ENCODE measurements at places on chromosomes 13 and 19.

GRCh38 chr19:32373585-32374295 is 28.3 kb downstream of the ZNF507 start:
- DNase-seq: no peak

DNA sequence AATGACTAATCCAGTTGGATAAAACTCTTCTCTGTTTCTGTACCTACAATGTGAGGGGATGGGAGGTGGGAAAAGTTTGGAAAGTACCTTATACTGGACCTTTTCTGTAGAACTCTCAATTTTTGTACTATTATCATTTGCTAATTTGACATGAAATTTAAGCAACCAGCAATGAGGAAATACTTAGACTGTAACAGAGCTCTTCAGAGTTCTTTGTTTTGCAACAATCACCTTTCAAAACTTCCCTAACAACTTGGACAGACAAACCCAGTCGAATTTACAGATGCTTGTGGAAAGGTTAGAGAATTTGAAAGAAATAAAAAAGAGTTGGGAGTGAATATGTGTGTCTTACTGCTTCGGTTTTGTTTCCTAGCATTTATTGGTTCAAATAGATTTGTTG is 16.8 kb downstream of the KBTBD7 start:
- DNase-seq: no peak

- DNase-seq: no peak
Measured at GRCh38 chr13:30873499-30873898, 32.6 kb upstream of the MEDAG start.

DNA sequence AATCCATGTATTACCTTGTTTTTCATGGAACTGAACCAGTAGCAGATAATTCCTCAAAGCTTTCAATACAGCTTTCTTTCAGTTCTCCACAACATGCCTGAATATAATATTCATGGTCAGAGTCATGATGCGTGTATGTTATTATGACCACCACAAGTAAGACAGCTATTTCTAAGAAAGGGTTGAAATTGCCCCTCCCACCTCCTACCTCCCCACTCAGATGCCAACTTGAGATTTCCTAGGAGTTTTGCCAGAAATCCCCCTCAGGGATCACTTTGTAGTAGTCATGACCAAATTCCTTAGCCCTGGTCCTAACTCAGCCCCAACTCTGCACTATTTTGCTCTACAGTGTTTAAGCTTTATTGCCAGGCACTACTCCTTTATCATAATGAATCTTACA is 69.9 kb upstream of the RAP2A start:
- DNase-seq: no peak

- no peak for DNase-seq
Measured at GRCh38 chr13:110161112-110161882, 145.7 kb downstream of the COL4A1 start.

DNA sequence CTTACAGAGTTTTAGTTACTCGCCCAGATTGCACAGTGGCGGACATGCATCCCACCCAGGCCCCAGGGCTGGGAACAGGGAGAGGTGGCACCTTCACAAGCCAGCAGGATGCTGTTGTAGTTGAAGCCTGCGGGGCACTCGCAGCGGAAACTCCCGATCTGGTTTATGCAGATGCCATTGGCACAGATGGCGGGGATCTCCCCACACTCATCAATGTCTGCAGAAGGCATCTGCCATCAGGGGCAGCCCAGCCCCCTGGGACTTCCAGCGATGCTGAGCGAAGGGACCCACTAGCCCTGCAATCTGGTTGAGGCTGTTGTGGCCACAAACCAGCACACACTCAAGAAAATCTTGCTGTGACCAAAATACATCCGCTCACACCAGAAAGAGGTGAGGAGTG is 44.6 kb downstream of the CCL25 start:
- no peak for DNase-seq

GRCh38 chr13:97879646-97880310 is 73.7 kb upstream of the IPO5 start:
- no peak for DNase-seq

GRCh38 chr19:46221152-46221551 is 8.4 kb upstream of the IGFL1 start:
- no peak for DNase-seq

GRCh38 chr13:21849323-21849722 is 178.4 kb downstream of the FGF9 start:
- DNase-seq: peak; percentile 23

GRCh38 chr13:51002736-51003135 is 93.1 kb downstream of the RNASEH2B start:
- DNase-seq: no peak

- DNase-seq: no peak
Measured at GRCh38 chr19:40666803-40667438, 23.5 kb downstream of the NUMBL start.

GRCh38 chr19:29540114-29540513 is 14.3 kb downstream of the VSTM2B start:
- DNase-seq: no peak

DNA sequence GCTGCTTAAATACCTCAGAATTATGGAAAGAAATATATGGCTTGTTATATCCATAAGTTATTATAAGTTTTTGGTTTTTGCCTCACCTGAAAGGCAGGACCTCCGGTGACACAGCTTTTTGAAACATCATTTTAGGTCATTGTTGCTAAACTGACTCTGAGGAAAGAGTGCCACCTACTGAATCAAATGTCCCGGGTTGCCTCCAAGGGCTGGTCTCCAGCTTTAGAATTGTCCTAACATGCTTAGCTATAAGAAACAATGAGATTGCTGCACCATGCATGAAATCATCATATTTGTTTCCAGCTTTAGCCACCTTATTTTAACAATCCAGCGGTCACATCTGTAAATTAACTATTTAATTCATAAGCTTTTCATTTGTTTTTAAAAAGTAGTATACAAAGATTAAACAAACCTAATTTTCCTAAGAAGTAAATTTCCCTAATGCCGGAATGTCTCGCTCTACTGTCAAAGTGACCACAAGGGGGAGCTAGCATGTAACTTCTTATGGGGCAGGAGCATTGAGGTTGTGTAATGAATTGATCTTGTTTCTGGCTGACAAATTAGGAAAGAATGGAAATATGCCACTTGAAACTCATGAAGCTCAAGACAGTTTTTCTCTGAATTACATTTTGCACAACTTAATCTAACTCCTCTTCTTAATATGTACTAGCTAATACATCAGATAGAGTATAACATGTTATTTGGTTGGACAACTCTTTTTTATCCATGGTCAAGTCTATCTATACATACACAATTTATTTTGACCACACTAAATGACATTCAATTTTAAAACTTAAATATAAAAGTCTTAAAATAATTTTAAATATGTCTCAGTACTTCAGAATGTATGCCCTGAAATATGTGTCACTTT is 6.7 kb upstream of the PCDH17 start:
- peak; percentile 38 for DNase-seq

- DNase-seq: peak; percentile 98
Measured at GRCh38 chr19:13152974-13153568, 2.9 kb downstream of the IER2 start.

DNA sequence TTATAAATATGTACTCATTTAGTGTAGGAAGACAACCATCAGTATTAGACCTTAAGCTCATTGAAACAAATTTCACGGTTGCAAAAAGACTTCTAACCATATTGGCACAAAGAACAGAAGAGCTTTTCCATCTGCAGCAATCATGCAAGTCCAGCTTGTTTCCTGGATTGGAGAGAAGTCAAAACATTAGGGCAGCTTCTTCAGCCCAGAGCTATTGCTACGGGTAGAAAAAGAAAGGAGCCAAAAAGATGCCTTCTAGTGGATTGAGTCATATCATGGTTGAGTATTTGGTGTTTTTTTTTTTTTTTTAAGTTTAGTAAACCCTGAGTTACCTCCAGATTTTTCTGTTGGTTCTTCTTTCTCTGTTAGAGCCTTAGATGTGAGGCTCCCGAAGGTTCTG is 99.8 kb downstream of the WDFY2 start:
- no peak for DNase-seq

DNA sequence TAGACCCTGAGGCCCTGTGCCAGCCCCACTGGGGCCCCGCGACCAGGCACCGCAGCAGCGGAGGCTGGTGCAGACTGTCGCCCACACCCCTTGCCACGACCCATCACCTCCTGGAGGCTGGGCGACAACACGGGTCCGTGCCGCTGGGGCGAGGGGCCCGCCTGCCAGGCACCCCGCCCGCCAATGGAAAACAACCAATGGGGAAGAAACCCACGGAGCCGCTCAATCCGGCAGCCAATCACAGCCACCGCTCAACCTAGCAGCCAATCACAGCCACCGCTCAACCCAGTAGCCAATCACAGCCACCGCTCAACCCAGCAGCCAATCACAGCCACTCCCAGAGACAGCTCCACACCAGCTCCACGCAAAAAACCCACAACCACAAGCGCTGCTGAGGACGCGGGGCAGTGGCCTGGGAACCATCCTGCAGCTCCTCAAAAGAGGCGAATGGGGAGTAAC is 29.7 kb downstream of the GPX4 start:
- DNase-seq: peak; percentile 92

- no peak for DNase-seq
Measured at GRCh38 chr19:10043286-10043927, 30.1 kb downstream of the RDH8 start.

DNA sequence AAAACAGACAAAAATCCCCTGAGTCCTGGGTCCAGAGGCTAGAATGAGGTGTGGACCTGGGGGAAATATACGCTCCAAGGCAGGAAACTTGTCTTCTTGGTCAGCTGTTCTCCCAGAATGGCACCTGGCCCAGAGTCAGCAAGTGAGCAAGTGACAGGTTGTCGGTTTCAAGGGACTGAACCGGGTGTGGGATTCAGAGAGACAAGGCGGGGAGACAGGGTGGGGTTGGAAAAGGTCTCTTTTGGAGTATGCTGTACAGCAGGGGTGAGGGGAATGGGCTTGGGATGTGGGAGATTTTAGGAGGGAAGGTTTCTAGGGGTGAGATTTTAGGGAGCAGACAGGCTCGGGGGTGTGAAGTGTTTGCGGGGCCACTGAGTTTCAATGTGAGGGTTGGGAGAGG is 83.3 kb downstream of the RYR1 start:
- DNase-seq: no peak

DNA sequence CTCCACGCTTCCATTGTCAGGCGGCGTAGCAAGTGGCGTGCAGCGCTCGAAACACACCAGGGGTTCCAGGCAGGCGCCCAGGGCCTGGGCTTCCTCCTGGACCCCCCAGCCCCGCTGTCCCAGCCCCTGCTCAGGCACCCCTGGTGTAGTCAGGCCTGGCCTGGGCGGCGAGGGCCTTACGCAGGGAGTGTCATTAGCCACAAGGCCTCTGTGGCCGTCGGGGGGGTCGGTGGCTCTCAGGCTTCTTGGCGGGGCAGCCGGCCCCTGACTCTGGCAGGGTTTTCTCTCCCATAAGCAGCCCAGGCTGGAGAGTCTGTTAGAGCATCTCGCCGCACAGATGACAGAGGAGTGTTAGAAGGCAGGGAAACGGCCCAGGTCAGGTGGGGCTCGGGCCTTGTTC is 116.7 kb downstream of the KDM4B start:
- no peak for DNase-seq
